ENCODE measurements at places on chromosomes 1 and 21.
A peak's percentile ranks its signal among the peaks of the same experiment; 100 is the strongest.

GRCh38 chr1:204972426-204972825, 70.6 kb upstream of the CNTN2 start:
- no peak for DNase-seq

GRCh38 chr1:232178191-232178590, 451.7 kb downstream of the SIPA1L2 start:
- DNase-seq, result no peak

GRCh38 chr1:54768093-54768492, 3.8 kb upstream of the PARS2 start:
- no peak for DNase-seq

- DNase-seq, result no peak
Observed at GRCh38 chr1:55480029-55480795, 265.0 kb upstream of the USP24 start.

GRCh38 chr1:152034654-152035538, 1.9 kb downstream of the S100A11 start:
- peak; percentile 63 for DNase-seq

GRCh38 chr21:46212721-46213484, 15.7 kb downstream of the LSS start:
- DNase-seq, result no peak

DNA sequence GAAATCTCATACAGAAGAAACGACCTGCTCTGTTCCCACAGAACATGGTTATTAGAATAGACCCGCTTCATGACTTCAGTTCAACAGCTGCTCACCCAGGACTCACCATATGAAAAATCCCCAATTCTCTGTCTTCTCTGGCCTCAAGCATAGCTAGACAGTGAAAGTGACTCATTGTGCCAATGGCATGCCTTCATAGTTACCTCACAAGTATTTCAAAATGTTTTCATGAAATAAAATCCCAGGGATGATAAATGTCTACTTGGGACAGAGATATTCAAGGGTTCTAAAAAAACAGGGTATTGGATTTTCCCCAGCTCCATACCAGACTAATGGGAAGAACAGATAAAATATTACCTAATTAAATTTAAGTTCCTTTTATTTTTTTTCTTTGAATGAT, 82.3 kb downstream of the NOTCH2 start:
- DNase-seq, result no peak

DNA sequence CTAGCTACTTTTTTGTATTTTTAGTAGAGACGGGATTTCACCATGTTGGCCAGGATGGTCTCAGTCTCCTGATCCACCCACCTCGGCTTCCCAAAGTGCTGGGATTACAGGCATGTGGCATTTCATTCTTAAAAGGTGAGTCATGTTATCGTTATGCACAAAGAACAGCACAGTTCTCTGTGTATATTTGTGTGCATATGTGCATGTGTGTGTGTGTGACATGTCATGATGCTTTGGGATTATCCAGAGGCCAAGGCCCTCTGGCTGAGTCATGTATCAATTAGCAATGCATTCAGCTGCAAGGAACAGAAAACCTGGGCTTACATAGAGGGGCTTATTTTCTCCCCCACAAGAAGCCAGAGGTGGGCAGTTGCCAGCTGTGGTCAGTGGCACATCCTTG, 301.7 kb upstream of the KAZN start:
- no peak for DNase-seq

DNA sequence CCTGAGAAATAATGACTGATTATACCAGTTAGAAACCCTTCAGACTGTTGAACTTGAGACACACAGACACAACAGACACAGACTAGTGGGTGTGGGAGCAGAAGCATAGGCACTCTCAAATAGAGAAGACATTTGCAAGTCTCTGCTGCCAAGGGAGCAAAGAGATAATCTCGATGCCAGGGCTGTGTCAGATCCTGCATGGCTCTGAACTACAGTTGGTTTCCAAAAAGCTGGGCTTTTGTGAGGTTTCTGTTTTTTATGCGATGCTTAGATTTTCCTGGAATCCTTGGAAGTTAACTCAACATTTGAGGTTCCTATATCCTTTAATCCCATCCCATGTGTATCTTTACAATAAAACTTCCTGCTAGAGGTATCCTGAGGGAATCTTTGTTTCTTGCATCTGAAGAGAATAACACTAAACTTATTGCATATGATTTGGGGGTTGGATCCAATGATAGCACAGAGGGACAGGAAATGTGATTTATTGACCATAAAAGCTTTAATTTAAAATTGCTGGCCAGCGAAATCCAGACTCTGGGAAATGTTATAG, 236.4 kb downstream of the SPATA17 start:
- DNase-seq, result no peak

GRCh38 chr21:35801391-35801790, 258.9 kb downstream of the SETD4 start:
- no peak for DNase-seq

DNA sequence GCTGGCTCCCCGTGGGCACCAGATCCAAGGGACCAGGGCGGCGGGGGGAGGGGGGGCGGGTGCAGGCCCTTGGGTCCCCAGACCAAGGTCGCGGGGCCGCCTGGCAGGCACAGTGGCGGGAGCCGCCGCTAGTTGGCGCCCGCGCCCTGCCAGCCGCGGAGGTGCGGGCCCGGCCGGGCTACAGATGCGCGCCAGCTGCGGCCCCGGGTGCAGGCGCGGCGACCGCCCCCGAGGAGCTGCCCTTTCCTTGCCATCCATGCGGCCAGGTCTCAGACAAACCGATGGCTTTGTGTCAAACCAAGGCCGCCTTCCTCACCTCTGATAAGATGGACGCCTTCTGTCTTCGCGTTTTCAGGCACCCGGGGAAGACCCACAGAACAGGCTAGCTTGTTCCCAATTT, 2.2 kb upstream of the RUNX3 start:
- DNase-seq, result peak; percentile 18

GRCh38 chr1:39411526-39412478, 79.6 kb upstream of the BMP8A start:
- DNase-seq, result no peak

DNA sequence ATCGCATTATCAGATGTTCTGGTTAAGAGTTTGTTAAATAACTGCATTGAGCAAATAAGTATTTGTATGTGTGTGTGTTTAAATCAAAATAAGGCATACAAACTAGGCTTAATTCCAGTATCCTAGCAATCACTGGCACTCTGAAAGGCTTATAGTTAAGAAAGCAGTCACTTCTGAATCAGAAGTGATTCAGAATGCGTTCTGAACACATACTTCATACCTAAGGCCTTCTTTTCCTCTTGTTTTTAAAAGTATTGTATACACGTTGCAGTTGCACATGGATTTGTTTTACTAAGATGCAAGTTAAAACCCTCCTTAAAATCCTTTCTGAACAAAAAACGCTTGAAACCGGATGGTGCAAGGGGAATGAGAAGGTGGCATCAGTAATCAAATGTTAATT, 238.4 kb upstream of the DMRTA2 start:
- no peak for DNase-seq

DNA sequence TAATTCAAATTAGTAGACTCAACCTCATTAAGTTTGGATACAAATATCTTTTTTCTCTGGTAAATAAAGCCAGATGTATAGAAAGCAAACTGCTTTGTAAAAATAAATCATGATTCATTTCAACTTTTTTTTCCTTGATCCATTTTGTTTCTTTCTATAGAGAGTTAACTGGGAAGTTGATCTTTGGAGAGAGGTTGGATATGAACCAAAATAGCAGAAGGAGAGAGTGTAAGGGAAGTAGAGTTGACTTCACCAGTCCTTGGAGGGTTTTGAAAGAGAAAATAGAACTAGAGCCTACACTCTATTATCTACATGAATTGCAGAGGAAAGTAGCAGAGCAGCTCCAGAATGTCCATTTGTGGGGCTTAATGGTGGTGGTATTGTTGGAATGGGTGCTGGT, 243.8 kb downstream of the ADGRL2 start:
- DNase-seq, result no peak

GRCh38 chr1:214856843-214857242, 225.7 kb upstream of the KCNK2 start:
- no peak for DNase-seq

- DNase-seq, result no peak
Observed at GRCh38 chr1:239703075-239703474, 316.7 kb downstream of the CHRM3 start.

- no peak for DNase-seq
Observed at GRCh38 chr1:228313536-228314277, 92.9 kb downstream of the TRIM11 start.

DNA sequence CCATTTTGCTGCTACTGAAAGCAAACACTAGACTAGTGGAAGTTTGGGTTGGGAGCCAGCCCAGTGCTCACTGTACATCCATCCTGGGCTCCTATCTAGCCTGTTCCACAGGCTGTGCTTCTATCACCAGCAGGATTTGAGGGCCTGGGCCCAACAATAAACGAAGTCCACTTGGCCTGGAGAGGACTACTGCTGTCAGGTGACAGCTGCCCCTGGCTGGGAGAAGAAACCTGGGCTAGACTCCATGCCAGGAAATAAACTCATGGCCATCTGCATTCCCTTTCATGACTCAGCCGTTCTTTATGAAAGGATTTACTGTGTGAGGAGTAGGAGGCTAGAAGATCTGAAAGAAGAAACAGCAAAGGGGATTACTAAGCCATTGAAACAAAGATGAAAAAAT, 35.5 kb downstream of the COLGALT2 start:
- no peak for DNase-seq

DNA sequence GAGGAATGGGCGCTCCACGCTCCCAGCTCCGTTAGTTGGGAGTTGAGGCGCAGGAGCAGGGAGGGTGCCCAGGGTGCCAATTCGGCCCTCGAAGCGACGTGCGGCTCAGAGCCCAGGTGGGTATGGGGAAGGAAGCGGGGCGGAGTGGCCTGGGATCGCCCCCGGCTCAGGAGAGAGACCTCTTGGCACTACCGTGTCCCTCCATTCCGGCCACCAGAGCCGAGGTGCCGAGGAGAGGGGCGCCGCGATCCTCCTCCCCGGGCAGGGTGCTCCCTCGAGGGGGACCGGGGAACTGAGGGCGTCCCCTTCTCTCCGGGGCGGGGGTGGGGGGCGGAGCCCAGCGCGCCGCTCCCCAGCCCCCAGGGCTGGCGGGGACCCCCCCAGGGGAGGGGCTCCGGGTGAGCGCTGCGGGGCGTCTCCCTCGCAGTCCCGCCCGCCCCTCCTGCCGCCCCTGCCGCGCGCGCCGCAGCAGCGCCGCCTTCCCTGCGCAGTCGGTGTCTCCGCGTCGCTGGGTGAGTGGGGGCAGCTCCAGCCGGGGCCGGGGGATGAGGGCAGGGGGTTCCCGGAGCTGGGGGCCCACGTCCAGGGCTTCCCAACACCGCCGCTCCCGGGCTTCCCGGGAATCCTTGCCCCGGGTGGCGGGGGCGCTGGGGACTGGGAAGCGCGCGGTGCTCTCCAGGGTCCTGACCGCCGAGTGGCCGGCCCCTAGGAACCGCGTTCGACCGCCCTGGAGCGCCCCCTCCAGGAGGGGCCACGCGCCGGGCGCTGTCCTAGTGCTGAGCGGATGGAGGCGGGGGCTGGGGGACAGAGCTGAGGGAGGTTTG, at the start of gene HPCA:
TSS of gene HPCA (plus strand) at position 488 of the 824 bp plus-strand sequence. CDS start 2,408 bp downstream, outside the sequence.
- DNase-seq, result no peak

GRCh38 chr1:154199563-154199879, 6.6 kb downstream of the CFAP141 start:
- no peak for DNase-seq

DNA sequence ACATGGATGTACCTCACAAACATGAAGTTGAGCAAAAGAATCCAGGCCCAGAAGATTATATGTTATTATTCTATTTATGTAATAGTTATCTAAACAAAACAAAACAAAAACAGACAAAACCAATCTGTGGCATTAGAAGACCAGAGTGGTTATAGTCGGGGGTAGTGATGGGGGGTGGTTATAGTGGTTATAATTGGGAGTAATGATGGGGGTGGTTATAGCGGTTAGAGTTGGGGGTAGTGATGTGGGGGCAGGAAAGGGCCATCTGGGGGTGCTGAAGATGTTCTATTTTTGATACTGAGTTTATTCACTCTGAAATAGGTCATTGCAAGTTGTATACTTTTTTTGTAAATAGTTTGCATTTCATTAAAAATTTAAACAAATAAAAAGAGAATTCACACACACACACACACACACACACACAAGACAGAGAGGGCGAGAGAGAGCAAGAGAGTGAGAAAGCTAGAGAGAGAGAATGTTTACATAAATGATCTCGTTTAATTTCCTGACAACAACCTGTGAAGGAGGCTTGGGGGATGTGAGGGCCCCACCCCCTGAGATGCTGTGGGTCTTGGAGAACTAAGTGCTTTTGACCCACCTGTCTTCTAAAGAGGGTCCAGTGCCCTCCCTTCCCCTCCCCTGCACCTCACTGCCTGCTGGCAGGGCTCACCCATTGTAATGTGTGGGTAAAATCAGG, 37.4 kb downstream of the RHOU start:
- no peak for DNase-seq

DNA sequence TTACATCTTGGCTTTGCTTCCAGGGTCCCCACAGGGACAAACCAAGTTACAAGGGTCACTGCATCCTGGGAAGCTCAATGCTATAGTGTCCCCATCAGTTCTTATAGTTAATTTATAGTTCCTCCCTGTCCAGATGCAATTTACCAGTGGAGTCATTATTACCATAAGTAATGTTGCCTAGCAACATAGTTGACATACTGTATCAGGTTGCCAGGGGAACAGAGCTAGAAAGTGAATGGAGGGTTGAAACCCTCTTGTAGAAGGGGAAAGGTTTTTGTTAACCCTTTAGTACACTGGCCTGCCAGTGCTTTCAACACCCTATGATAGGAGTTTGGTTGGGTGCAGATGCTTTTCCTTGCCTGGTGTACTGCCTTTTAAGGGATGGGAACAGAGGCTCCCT, 34.3 kb upstream of the TTC4 start:
- DNase-seq, result no peak

GRCh38 chr1:51518033-51518585, 957 bp downstream of the EPS15 start:
- peak; percentile 67 for DNase-seq

Data from hematopoietic multipotent progenitor cell treated with erythropoietin and hydrocortisone succinate and interleukin-3 and kit ligand, for 15 days (in vitro differentiated cells).